Stomach (tissue), 19 donors: ENCODE measurements at places on chromosomes 2 and 18. TPM values are rescaled to one million over a fixed set of nuclear protein-coding genes. Genes with fewer than 3 reads are reported as not detected.
A peak's percentile ranks its signal among the peaks of the same experiment; 100 is the strongest.

GRCh38 chr2:132547090-132547687 is 122.8 kb downstream of the LYPD1 start:
- H3K36me3 ChIP-seq: no peaks in the 10 kb centered on the region
- H3K27me3 ChIP-seq: no peaks in the 10 kb centered on the region
- peak; percentile 81 for DNase-seq
- peaks cover 9% of the 10 kb centered on the region for H3K4me1 ChIP-seq
- H3K4me3 ChIP-seq: no peak overlapping the region

DNA sequence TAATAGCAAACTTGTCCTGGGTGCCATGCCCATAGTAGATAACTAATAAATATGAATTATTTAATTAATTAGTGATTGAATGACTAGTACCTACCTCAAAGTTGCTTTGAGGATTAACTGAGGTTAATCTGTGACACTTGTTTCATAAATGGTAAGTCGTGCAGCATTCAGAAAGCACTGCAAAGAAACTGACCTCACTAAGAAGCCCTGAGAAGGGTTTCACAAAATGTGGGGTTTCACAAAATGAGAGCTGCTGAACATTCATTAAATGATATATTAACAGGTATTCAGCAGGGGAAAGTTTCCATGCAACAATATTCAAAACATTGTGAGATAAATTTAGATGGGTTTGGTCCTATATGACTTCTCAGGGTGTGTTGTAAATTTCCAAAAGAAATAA is 236.2 kb downstream of the OSR1 start:
- no peak overlapping the region for H3K4me3 ChIP-seq
- no peaks in the 10 kb centered on the region for H3K36me3 ChIP-seq
- no peak for DNase-seq
- no peaks in the 10 kb centered on the region for H3K27me3 ChIP-seq

- H3K4me3 ChIP-seq: no peak overlapping the region
- no peaks in the 10 kb centered on the region for H3K4me1 ChIP-seq
Observed at GRCh38 chr2:43438342-43438741, 157.5 kb downstream of the THADA start.

DNA sequence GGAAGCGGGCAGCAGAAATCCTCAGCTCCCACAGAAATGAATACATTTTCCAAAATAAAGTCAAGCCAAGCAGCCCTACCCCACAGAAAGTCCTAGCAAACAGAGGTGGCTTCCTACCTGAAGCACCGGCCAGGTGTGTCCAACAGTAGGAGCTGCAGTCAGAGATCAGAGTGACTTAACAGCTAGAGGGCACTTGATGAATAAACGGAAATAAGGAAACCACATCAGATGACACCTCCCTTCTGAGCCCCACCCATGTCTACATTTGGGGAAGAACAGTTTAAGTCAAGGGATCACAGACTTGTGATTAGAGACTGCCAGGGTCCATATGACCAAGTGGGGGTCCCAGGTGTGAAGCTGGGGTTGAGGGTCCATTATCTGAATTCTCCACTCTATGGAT is at the start of gene CXCR1:
Gene CXCR1 (minus strand): TSS at position 172 of the 400 bp plus-strand sequence. CDS start 1,751 bp downstream, outside the sequence.
- no peaks in the 10 kb centered on the region for H3K27me3 ChIP-seq
- no peak within 1 kb of the TSS for H3K27ac ChIP-seq
- H3K4me3 ChIP-seq: peak within 1 kb of the TSS; percentile 27

ARHGAP25 gene
- total RNA-seq: 14.6 TPM

DNA sequence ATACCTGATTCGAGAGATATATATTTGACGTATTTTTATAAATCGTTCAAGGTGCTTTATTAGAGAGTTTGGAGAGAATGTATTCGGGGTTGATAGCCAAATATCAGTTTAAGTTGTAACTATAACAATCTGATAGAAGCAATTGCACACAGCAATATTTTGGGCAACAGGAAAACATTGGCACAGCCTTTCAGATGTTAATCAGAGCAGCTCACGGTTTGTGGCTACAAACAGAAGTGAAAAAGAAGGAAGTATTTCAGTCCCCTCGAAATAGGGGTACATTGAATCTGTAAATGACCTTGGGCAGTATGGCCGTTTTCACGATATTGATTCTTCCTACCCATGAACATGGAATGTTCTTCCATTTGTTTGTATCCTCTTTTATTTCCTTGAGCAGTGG is 20.6 kb downstream of the SERPINB10 start:
- DNase-seq: no peak
- no peaks in the 10 kb centered on the region for H3K4me1 ChIP-seq
- no peaks in the 10 kb centered on the region for H3K36me3 ChIP-seq
- no peaks in the 10 kb centered on the region for H3K27me3 ChIP-seq
- no peak overlapping the region for H3K4me3 ChIP-seq
- no peak overlapping the region for H3K27ac ChIP-seq

- H3K4me3 ChIP-seq: no peak overlapping the region
- no peaks in the 10 kb centered on the region for H3K36me3 ChIP-seq
- DNase-seq: peak; percentile 56
- H3K27me3 ChIP-seq: no peaks in the 10 kb centered on the region
- H3K4me1 ChIP-seq: no peaks in the 10 kb centered on the region
Observed at GRCh38 chr18:59758106-59758505, 60.9 kb upstream of the CCBE1 start.

DNA sequence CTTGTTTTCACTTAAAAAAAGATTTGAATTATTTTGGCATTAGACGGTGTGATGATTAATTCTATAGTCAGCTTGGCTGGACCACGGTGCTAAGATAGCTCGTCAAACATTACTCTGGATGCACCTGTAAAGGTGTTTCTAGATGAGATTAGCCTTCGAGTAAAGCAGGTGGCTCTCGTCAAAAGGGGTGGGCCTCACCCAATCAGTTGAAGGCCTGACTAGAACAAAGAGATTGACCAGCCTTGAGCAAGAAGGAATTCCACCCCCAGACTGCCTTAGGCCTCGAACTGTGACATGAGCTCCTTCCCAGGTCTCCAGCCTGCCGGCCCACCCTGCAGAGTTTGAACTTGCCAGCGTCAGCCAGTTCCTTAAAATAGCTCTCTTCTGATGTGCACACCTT is 73.4 kb downstream of the TWIST2 start:
- H3K27me3 ChIP-seq: no peaks in the 10 kb centered on the region
- H3K4me1 ChIP-seq: no peaks in the 10 kb centered on the region
- DNase-seq: no peak
- H3K4me3 ChIP-seq: no peak overlapping the region
- no peaks in the 10 kb centered on the region for H3K36me3 ChIP-seq

PIEZO2 gene
- 6.1 TPM for total RNA-seq

MAP3K2 gene
- total RNA-seq: 70.5 TPM

GRCh38 chr18:58272779-58273435 is 228.9 kb downstream of the NEDD4L start:
- no peaks in the 10 kb centered on the region for H3K36me3 ChIP-seq
- H3K4me1 ChIP-seq: peaks cover 37% of the 10 kb centered on the region
- no peaks in the 10 kb centered on the region for H3K27me3 ChIP-seq
- no peak for DNase-seq
- peak overlapping the region; percentile 93 for H3K27ac ChIP-seq
